ENCODE measurements at places on chromosomes 16 and 17.

GRCh38 chr17:56593646-56594319 is at the start of gene NOG:
Gene NOG, plus strand, starts transcription at chr17:56593699. Its CDS starts 525 bp downstream, at chr17:56594224.
- no peak for DNase-seq

- DNase-seq = no peak
Observed at GRCh38 chr16:66712512-66712911, 16.0 kb upstream of the CMTM4 start.

GRCh38 chr16:70679671-70680494 is 6.0 kb downstream of the MTSS2 start:
- DNase-seq = no peak

GRCh38 chr16:81923296-81923695 is 88.0 kb downstream of the SDR42E1 start:
- DNase-seq = no peak

- DNase-seq = no peak
Observed at GRCh38 chr17:41326173-41327145, 10.9 kb upstream of the KRTAP17-1 start.

DNA sequence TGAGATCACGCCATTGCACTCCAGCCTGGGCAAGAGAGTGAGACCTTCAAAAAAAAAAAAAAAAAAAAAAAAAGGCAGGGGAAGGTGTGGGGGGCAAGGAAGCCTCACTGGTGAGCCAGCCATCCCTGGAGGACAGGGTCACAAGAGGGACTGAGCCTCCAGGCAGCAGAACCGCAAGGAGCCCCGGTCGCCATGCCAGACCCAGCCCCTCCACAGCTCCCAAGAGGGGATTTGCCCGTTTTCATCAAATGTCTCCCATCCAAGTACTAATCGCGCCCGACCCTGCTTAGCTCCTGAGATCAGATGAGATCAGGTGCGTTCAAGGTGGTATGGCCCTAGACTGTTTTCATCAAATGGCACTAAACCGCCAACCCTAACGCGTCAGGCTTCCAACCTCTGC is 2.9 kb downstream of the SLC38A8 start:
- DNase-seq = no peak

DNA sequence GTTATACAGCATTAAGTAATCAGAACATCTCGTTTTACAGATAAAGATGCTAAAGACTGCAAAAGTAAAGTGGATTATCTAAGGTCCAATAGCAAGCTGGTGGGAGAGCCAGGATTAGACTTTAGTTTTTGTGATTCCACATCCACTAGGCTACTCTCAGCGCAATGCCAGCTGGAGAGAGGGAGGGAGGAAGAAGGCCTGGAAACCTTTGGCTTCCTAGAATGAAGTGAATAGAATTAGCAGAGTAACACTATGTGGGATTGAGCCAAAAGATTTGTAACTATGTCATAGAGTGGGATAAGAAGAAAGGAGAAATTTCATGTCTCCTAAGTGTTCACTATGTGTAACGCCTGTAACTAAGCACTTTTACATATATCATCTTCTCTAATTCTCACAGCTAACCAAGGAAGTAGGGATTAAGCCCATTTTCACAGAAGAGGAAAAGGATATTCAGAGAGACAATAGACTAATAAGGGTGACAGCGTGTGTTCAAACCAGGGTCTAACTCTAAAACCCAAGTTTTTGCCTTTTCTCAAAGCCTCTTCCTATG is 25.4 kb upstream of the NSRP1 start:
- DNase-seq = no peak

- DNase-seq = no peak
Observed at GRCh38 chr16:89366561-89367537, 123.5 kb downstream of the ANKRD11 start.

- DNase-seq = no peak
Observed at GRCh38 chr16:87540072-87540896, 47.5 kb upstream of the ZCCHC14 start.

GRCh38 chr17:4607261-4607741 is 23.0 kb downstream of the SMTNL2 start:
- no peak for DNase-seq

DNA sequence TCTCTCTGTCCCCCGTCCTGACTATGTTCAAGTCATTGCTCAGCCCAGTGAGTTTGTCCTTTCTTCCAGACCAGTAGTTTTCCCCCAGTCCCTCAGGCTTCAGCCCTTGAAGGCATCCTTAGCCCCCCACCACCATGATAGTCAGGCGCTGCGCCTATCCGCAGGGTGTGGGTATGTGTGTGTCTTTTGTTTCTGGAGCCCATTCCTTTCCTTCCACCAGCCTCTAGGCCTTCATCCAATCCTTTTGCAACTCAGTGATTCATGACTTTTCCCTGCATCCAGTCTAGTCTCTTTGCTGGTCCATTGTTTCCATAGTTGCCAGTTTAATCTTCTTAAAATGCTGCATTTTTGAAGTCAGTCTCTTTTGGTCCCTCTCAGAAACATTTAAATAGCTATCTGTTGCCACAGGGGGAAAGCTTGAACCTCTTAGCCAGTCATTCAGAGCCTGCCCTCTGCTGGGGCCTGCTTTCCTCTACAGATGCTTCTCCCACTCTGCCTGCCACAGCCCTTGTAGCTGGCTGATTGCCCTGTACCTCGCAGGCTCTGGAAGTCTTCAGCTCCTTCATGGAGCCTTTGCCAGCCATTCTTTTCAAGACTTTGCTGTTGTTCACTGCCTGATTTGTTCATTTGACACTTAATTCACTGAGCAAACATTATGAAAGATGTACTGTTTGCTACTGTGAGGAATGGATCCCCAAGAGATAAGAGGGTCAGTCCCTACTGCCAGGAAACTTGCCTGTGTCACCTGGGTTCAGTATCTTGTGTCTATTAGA is 55.9 kb upstream of the ADCY7 start:
- peak; percentile 22 for DNase-seq

- no peak for DNase-seq
Observed at GRCh38 chr17:32873114-32873513, 3.8 kb downstream of the MYO1D start.

DNA sequence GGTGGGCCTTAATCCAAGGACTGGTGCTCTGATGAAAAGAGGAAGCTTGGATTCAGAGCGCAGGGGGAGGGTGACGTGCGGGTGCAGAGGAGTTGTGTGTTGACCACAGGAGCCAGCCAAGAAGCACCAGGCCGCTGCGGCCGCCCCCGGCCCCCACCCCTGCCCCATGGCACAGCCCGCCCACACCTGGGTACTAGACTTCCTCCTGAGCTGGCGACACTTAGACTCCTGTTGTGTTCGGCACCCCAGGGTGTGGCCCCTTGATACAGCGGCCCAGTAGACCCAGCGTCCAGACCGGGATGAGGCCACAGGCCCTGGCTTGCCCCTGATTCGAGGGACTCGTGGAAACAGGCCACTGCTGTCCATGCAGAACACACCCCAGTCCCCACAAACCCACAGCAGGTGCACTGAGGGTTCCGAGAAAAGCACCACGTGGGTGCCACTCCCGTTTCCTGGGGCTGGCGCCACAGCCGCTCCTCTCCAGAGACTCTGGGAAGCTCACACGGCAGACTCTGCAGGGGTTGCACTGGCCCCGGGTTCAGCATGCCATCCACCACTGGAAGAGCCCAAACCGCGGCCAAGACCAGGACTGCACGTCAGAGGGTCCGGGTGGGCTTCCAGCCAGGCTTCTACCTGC is 5.7 kb upstream of the SNAI3 start:
- DNase-seq = no peak

DNA sequence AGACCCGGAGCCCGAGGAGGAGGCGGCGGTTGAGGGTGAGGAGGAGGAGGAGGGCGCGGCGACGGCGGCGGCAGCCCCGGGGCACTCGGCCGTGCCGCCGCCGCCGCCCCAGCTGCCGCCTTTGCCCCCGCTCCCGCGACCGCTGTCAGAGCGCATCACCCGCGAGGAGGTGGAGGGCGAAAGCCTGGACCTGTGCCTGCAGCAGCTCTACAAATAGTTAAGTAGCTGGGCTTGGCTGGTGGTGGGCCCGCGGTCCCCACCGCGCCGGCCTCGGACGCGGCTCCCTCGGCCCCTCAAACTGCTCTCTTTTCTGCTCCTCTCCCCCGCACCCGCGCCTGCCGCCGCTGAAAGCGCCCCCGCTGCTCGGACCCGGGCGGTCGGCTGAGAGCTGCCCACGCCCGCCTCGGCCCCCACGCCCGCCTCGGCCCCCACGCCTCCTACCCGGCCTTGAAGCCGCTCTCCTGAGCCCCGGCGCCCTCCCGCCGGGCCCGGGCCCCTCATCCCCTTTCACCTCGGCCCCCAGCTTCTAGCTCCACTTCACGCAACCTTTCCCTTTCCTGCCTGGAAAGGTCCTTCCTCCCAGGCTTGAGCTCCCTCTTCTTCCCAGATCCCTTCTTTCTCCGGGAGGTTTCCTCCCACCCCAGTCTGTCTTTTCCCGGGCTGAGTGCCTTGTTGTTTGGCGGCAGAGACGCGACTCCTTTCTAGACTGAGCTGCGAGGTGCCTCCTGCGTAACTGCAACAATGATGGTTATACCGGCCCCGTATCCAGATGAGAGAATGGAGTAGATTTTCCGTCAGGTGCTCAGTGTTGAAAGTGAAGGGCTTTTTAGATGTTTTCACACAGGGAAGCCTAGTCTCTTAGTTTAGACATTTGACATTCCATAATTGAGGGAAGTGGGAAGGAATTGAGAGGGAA is 850 bp downstream of the PPM1E start:
- no peak for DNase-seq

GRCh38 chr17:69147460-69147859 is 5.8 kb upstream of the ABCA6 start:
- no peak for DNase-seq

DNA sequence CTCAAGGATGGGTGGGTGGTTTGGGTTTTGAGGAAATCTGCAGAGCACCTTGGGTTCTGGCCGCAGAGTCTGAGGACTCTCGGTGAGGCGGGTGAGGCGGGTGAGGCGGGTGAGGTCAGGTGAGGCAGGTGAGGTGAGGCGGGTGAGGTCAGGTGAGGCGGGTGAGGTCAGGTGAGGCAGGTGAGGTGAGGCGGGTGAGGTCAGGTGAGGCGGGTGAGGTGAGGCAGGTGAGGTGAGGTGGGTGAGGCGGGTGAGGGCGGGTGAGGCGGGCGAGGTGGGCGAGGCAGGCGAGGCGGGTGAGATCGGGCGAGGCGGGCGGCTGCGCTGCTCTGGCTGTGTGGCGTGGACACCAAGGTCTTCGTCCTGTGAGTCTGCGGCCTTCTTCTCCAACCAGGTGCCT is 24.1 kb upstream of the RPL13 start:
- no peak for DNase-seq

- no peak for DNase-seq
Observed at GRCh38 chr16:85963753-85964285, 64.9 kb downstream of the IRF8 start.

DNA sequence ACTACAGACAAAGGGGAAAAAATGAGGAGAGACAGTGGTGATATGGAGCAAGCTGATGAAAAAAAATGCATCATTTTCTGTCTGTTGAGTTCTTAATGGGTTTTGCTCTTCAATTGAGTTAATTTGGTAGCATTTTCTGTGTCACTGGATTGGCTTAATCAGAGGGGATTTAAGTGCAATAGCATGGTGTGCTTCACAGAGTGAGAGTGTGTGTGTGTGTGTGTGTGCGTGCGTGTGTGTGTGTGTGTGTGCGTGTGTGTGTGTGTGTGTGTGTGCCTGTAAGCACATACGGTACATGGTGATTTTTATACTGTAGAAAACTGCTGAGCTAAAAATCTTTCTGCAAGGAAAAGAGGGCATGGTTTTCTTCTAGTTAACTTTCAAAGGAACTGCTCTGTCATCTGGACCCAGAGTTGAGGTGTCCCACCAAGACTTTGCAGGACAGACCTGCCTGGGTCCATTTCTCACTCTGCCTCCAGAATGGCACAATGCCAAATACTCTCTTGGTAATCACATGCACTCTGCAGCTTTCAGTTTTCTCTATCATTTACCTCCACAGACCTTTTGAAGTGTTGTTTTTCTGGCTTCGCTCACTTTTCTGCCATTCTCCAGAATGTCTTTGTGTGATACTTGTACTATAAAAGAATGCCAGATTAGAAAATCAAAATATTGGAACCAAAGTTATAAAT is 952.6 kb upstream of the SOX9 start:
- DNase-seq = no peak

DNA sequence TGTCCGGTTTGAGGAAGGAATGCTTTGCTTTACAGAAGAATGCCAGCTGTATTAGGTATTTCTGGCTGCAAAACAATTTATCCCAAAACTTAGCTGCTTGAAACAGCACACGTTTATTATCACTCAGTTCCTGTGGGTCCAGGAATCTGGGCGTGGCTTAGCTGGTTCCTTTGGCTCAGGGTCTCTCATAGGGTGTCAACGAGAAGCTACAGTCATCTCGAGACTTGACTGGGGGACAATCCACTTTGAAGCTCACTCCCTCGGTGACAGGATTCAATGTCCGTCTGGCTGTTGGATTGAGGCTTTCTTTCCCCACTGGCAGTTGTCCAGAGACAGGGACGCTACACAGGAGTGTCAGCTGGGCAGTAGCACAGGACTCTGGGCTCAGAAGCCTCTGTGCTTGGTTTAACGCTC is 9.6 kb upstream of the RHBDF2 start:
- no peak for DNase-seq

DNA sequence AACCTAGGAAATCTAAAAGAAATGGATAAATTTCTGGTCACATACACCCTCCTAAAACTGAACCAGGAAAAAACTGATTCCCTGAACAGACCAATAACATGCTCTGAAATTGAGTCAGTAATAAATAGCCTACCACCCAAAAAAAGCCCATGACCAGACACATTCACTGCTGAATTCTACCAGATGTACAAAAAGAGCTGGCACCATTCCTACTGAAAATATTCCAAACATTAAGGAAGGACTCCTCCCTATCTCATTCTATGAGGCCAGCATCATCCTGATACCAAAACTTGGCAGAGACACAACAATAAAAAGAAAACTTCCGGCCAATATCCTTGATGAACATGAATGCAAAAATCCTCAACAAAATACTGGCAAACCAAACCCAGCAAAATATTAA is 52.9 kb downstream of the TTC19 start:
- DNase-seq = no peak

GRCh38 chr16:69029121-69029520 is 76.3 kb upstream of the HAS3 start:
- no peak for DNase-seq

- DNase-seq = no peak
Observed at GRCh38 chr17:65936013-65936412, 255.9 kb downstream of the CEP112 start.
